ENCODE measurements at places on chromosomes 16 and 17.

- peak; percentile 53 for DNase-seq
Measured at GRCh38 chr17:50687200-50688066, 20.3 kb downstream of the ANKRD40 start.

- DNase-seq, result no peak
Measured at GRCh38 chr16:84136331-84137125, 8.4 kb downstream of the HSDL1 start.

DNA sequence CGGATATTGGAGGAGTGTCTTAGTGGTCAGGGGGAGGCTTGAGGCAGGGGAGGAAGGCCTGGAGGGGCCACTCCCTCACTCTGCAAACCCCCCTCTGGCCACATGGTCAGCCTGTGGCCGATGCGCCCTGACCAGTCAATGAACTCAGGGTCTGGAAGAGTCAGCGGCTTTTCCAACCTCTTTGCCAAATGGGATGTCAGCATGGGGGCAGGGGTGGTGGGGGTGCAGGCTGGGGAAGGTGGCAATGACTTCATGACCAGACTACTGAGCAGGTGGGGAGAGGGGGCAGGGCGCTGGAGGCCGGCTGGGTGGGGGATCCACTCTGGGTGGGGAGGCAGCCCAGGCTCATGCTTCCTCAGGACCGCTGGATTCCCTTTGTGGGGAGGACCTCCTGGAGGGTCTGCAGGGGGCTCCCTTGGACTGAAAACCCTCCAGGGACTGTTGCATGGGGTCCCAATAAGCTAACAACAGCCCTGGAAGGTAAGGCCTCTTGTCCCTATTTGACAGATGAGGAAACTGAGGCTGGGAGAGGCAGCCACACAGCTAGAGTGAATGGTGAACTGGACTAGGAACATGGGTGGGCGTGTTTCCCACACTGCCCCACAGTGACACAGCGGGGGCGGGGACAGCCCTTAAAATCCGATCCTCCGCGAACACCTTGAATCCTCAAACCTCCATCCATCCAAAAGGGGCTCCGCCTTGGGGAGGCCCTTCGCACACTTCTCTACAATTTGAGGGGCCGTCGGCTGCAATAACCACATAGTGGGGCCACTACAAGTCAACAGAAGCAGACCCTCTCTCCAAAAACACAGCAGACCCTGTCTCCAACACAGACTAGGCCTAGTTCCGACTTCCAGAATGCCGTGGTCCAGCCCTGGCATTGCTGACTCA is 81.0 kb upstream of the TOB1 start:
- DNase-seq, result no peak

DNA sequence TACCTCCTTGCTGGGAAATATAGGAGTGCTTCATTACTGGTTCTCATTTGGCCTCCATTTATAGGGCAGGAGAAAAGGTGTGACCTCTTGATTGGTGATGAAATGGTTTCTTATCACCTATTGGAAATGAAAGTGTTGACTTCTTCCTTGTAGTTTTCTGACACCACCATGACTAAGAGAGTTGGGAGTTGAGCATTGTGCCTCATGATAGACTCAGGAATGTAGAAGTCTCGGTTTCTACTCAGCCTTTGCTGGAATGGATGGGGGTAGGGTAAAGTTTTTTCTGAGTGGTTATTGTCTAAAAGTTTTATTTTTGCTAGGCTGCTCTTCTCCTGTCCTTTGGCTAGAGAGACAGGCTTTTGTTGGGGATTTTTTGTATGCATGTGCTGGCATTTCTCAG is 117.4 kb downstream of the PHKB start:
- no peak for DNase-seq

DNA sequence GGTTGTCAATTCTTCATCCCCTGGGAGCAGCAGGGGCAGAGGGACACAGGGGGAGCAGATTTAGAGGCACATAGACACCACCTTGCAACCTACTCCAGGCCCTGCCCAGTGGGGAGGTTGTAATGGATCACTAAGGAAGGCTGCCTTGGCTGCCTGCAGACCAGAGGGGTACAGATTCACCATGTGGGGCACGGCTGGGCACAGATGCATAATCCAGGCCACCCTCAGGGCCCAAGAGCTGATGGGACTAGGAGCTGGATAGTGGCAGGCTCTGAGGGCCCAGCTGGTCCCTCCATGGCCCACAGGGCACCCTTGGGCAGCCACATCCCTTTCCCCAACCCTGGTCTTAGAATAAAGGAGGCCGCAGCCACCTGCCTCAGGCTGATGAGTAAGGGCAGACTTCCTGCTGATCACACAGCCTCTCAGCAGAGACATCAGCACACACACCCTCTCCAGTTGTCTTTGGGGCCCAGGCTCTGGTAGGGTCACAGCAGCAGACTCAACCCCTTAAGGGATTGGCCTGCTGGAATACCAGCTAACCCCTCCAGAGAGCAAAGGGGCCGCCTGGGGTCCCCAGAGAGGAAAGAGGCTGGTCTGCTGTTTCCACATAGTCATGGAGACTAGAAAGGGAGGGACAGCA is 224.9 kb downstream of the GSG1L start:
- DNase-seq, result no peak

- DNase-seq, result no peak
Measured at GRCh38 chr17:54945671-54946070, 22.8 kb downstream of the COX11 start.

DNA sequence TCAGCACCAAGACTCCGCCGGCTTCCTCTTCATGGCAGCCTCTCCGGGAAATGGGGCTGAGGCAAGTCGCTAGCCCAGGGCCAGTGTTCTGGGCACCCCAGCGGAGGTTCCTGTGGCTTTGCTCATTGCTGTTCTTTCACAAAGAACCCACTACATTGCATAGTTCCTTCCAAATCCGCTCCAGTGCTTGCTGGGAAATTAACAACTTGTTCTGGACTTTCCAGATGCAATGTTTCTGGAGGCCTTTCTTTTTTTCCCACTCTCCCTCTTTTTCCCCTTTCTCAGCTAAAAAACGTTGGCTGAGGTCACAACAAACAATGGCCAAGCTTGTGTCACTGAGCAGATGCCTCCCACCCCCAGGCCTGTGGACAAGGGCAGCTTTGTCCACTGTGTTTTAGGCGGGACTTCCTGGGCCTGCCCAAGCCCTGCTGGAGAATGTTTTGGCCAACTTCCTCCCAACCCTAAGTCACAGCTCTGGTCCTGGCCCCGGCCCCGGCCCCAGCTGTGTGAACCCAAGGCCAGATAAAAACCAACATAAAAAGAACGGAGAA is 131.5 kb upstream of the RCVRN start:
- no peak for DNase-seq

GRCh38 chr16:14238756-14239155 is 167.6 kb downstream of the MRTFB start:
- no peak for DNase-seq

- peak; percentile 58 for DNase-seq
Measured at GRCh38 chr16:55502801-55503366, 6.0 kb upstream of the LPCAT2 start.

DNA sequence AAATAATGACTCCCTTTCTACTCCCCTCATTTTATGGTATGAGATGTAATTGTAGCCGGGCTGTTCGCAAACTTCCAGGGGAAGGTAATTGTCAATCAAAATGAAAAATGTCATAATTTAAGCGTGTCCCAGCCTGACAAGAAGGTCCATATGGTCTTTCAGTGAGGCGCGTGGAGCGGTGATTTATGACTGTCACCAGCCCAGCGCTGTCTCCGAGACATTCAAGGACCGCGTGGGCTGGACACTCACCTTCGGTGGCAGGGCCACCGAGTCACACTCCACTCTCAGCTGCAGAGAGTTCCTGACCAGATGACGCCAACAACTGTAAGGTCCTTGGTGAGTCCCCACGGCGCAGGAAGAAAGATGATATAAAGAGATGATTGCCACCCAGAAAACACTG is 157.7 kb upstream of the TNRC6C start:
- no peak for DNase-seq

GRCh38 chr17:68423251-68423650 is 34.0 kb downstream of the WIPI1 start:
- DNase-seq, result no peak

GRCh38 chr17:72600934-72601333 is 480.1 kb downstream of the SOX9 start:
- DNase-seq, result no peak

- DNase-seq, result no peak
Measured at GRCh38 chr16:69934751-69935150, 16.4 kb upstream of the CLEC18A start.

GRCh38 chr16:17567455-17567854 is 96.7 kb upstream of the XYLT1 start:
- no peak for DNase-seq

DNA sequence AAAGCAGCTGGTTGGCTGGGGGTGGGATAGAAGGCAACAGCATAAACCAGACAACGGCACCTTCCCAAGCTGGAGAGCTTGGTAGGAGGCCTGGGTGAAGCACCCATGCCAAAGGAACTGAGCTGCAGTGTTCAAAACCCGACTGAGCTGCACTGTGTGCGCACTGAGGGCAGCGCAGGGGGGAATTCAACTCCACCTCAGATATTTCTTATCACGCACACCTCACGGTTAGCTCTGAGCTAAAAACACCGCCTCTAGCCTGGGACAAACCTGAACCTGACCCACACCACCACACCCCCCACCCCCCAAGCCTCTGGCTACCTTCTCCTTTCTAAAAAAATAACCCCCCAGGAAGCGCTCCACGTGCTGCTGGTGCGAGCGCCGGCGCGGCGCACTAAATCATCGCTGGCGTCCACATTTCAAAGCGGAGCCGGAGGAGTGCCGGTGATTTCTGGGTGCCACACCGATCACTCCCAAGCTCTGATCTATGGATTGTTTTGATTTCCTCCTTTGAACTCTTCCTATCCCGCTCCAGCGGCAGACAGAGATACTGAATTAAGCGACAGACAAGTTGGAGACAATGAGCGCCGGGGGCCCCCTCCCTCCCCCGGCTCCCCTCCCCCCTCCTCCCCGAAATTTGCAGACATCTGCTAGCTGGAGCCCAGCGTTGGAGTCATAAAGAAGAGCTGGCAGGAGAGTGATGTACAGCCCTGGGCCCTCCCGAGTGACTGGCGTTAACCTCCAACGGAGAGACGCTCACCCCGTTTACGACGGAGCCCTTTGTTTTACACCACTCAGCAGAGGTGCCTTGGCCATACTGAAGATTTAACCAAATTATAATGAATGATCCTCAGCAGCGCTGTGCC is 85.0 kb downstream of the NOG start:
- peak; percentile 58 for DNase-seq

GRCh38 chr17:58394534-58395223 is 22.7 kb downstream of the RNF43 start:
- DNase-seq, result no peak

GRCh38 chr16:74973304-74973703 is 11.6 kb downstream of the WDR59 start:
- DNase-seq, result no peak

- DNase-seq, result no peak
Measured at GRCh38 chr16:5738586-5738985, 641.0 kb upstream of the EEF2KMT start.

DNA sequence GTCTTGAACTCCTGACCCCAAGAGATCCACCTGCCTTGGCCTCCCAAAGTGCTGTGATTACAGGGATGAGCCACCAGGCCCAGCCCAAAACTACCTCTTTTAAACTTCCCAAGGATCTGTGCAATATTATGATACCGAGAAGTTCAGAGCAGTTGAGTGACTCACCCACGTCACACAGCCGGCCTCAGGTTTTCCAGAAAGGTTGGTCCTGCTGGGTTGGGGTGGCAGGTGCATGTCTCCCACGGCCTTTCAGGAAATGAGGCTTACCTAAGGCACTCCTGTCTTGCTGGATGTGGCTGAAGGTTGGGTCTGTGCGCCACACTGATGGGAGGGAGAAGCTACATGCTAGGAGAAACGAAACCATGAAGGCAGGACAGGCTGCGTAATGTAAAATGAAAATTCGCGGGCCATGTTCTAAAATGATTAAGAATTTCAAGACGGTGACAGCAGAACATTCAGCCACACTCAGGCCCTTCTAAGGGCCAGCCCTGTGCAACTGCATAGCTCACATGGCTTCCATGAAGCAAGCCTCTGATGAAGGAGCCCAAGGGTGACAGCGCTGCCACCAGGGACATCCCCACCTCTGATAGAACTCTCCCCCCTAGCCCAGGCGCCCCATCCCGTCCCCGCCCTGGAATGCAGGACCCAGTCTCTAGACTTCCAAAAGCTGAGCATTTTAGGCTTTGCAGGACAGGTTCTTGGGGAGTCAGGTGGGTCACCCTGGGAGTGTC is 6.6 kb upstream of the GLIS2 start:
- no peak for DNase-seq

GRCh38 chr17:41818024-41818423 is 5.2 kb downstream of the FKBP10 start:
- no peak for DNase-seq

GRCh38 chr16:15403392-15403995 is 7.9 kb downstream of the MPV17L start:
- DNase-seq, result no peak

DNA sequence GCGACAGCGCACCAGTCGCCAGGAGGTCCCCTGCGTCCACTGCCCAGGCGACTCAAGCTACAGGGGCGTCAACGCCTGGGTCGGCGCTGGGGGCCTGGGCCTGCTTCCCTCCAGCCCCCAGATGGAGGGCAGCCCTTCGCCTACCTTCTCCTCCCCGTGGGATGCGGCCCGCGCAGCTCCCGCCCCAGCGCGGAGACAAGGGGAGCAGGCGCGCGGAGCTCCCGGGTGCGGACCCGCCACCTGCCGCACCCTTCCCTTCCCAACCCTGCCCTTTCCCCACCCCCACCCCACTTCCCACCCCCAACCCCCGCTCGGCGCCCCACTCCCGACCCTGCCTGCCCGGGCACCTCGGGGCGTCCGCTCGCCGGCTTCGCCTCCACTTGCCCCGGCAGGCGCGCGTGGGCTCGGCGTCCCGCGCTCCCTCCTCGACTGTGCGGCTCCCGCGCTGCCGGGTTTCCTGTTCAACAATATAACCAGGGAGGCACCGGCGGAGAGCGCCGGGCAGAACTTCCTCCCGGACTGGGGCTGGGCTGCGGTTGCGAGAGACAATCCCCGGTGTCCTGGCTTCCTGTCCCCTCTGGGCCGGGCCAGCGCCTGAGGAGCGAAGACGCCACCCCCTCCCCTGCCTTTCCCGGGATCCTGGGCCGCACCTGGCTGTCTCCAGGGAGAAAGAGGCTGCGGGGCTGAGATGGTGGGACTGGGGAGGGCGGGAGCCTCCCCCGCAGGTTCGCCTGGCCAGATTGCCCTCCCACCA is at the start of gene ARHGAP27:
Gene ARHGAP27, minus strand, starts transcription at position 466 of the 754 bp plus-strand sequence. CDS start 2,591 bp downstream, outside the sequence.
- peak; percentile 22 for DNase-seq

GRCh38 chr17:60557805-60558204 is 31.8 kb upstream of the APPBP2 start:
- DNase-seq, result no peak

- DNase-seq, result no peak
Measured at GRCh38 chr17:27797390-27798091, 2.8 kb downstream of the NOS2 start.

GRCh38 chr17:81552244-81553017 is at the start of gene FAAP100:
Gene FAAP100, minus strand, starts transcription at chr17:81552353. Its CDS starts 23 bp downstream, at chr17:81552330.
- DNase-seq, result peak; percentile 66

GRCh38 chr16:73125850-73126524 is 78.1 kb upstream of the ZFHX3 start:
- no peak for DNase-seq

GRCh38 chr17:59652119-59652518 is 32.4 kb downstream of the CLTC start:
- no peak for DNase-seq

- no peak for DNase-seq
Measured at GRCh38 chr17:31582151-31582907, 190.9 kb downstream of the RAB11FIP4 start.

- no peak for DNase-seq
Measured at GRCh38 chr17:47720754-47721533, 12.1 kb upstream of the TBX21 start.
